SJSA1 (cell line): ENCODE measurements at places on chromosomes 4 and X.

GRCh38 chr4:145679991-145680455 is at the start of gene C4orf51:
TSS of gene C4orf51 (plus strand) at chr4:145680146. CDS start at chr4:145680204, 58 bp downstream.
- peak; percentile 41 for DNase-seq

DNA sequence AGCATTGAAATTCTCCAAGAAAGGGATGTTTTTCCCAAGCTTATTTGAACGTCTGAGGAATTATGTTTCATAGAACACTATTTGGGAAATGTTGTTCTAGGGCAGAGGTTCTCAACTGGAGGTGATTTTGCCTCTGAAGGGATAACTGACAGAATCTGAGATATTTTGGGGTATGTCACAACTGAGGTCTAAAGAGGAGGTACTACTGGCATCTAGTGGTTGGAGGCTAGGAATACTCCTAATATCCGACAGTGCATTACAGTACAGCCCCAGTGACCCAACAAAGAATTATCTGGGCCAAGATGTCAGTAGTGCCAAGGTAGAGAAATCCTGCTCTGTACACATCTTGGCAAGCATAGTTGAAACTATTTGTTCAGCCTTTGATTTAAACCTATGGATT is 6.4 kb downstream of the HSPA4L start:
- DNase-seq, result no peak

GRCh38 chr4:84751707-84752106 is 168.8 kb downstream of the CDS1 start:
- no peak for DNase-seq

DNA sequence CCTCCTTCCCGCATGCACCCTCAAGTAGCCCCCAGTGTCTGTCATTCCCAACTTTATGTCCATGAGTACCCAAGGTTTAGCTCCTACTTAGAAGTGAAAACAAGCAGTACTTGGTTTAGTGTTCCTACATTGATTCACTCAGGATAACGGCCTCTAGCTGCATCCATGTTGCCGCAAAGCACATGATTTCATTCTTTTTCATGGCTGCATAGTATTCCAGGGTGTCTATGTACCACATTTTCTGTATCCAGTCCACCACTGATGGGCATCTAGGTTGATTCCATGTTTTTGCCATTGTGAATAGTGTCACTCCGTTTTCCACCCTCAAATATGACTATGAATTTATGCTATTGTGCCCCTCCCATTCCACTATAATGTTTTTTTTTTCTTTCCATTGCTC is 130.5 kb upstream of the MXRA5 start:
- no peak for DNase-seq

- DNase-seq, result no peak
These were observed 15.3 kb downstream of the TENM3 start for GRCh38 chr4:182258441-182259000.

- no peak for DNase-seq
These were observed 131.4 kb downstream of the CHIC2 start for GRCh38 chr4:53932796-53933610.

DNA sequence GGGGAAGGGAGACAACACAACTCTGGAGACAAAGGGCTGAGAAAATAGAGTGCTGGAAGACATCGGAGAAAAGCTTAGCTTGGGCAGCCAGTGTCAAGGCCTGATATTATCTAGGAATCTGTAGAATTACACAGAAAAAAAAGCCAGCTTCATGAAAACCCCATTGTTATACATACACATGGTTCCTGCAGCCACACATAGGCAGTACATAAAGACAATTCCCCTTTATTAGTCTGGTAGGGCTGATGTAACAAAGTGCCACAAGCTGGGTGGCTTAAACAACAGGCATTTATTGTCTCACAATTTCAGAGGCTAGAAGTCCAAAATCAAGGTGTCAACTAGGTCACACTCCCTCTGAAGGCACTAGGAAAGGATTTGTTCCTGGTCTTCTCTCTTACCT is 503.5 kb downstream of the MID1IP1 start:
- no peak for DNase-seq

DNA sequence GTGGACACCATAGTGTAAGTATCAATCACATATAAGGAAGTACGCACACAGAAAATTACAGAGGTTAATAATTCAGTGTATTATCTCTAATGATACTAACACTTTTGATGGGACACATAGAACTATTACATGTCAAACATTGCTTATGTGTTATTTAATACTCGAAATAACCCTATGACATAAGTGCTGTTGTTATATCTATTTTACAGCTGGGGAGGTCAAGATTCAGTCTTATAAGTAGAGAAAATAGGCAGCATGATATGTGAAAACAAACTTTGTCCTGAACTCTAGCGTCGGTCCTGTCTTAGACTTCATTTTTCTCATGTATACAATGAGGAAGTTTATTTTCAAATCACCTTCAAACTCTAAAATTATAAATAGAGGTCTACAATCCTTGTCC is 23.2 kb downstream of the ENPEP start:
- no peak for DNase-seq

- DNase-seq, result no peak
These were observed 288.6 kb upstream of the LDB2 start for GRCh38 chr4:17187003-17187402.

GRCh38 chrX:16705370-16705769 is 7.1 kb downstream of the CTPS2 start:
- no peak for DNase-seq

GRCh38 chrX:136275553-136275952 is 24.4 kb upstream of the MAP7D3 start:
- DNase-seq, result no peak

- DNase-seq, result no peak
These were observed 63.2 kb downstream of the JAKMIP1 start for GRCh38 chr4:6137027-6137746.

GRCh38 chr4:20805716-20806115 is 105.5 kb downstream of the PACRGL start:
- no peak for DNase-seq

DNA sequence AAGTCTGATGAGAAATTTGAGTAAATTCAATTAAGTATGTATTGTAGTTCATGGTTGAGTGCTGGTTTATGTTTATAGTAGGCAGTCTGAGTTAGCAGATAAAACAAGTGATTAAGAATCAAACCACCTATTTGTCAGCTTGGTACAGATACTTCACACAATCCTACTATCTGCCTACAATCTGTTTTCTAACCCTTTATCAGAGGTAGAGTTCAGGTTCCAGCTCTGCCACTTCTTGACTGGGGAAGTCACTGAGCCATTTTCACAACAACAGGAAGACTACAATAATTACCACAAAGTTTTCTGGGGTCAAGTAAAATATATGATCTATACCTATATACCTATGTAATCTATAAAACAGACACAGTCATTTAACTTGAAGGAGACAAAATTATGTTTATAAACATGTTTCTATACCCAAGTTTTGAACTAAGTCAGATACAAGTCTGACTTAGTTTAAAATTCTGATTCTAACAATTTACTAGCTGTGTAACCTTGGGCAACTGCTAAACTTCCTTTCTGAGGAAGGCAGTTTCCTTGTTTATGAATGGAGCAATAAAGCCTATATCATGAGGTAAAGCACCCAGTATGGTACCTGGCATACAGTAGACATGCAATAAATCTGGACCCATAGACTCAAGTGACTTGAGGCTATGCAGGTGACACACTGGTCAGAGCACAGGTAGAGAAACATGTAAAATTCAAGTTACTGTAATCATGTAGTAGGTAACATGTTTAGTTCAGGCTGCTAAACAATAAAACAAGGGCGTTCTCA is 37.2 kb upstream of the BDH2 start:
- DNase-seq, result no peak

GRCh38 chrX:65997978-65998717 is 41.7 kb downstream of the VSIG4 start:
- DNase-seq, result no peak

- no peak for DNase-seq
These were observed 88.8 kb upstream of the GPC3 start for GRCh38 chrX:134074151-134074550.

- DNase-seq, result no peak
These were observed 51.7 kb upstream of the CHRNA9 start for GRCh38 chr4:40283413-40283812.

DNA sequence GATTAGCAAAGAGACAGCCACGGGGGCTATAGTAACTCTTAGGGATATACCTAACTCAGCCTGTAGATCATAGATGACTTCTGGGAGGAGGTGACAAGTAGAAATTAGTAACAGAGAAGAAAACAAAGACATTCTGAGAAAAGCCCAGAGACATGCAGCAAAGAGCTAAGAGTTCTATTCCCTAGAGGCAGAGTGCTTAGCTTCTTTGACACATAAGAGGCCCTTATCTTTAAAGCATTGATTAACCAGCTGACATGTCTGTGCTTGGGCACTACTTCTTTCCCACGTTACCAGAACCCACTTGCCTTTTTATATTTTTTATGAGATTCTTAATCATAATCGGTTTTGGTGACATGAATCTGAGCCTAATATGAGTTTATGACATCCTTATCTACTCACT is 179.5 kb downstream of the GABRB1 start:
- DNase-seq, result no peak

DNA sequence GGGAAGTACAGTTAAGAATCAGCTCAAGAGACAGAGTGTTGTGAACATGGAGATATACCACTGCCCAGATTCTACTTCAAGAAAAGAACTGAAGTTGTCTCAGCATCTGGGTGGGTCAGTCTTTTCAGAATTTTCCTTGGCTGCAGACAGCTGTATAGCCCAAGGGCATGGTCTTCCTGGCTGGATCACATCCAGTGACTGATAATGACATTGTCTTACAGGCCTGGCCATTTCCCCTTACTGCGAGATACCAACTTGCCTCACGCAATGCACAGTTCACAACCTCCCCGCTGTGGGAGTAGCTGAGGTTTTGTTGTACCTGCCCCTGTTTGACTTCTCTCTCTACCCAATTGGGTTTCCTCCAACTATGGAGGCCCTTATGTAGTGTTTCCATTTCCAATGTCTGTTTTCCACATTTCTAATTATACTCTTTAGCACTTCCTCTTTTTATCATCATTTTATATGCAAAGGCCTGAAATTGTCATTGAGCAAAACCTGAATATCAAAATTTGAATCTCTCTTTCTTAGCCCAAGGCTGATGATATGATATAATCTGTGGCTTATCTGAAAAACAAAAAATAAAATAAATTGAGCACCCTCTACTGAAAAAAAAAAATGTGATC is 209.1 kb downstream of the NAF1 start:
- no peak for DNase-seq

GRCh38 chr4:94507708-94508107 is 56.0 kb downstream of the PDLIM5 start:
- no peak for DNase-seq

- no peak for DNase-seq
These were observed 23.7 kb upstream of the UBA1 start for GRCh38 chrX:47169726-47170515.

DNA sequence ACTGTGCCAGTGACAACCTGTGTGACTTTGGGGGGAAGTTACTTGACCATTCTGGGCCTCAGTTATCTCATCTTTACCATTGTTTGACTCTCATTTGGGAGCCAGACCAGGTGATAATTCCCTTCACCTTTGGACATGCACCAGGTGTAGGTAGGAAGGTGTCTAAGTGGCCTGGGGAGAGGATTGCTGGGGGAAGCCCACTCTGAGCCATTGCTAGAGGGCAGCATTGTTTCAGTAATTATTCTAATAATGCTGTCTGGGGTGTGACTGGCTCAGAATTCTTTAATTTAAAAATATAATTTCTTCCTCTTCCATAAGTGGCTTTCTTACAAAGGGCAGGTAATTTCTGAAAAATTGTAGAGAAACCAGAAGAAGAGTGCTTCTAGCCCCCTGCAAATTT is 104.3 kb downstream of the RTL9 start:
- DNase-seq, result no peak

DNA sequence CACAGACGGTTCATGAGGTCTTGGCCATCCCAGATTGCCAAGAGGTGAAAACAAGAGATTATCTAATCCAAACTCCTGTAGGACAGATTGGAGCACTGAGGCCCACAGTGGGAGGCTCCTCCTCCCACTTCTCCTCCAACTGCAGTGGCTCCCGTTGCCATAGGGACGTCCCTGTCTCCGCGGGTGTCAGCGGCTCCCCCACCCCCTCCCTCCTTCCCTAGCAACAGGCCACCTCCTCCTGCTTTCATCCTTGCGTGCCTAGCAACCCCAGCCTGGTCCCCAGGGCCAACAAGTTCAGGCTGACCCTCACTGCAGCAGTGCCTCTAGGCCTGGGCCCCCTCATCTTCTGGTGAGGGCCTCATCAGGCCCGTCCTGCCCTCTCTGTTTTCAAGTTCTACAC is 6.8 kb upstream of the IQSEC2 start:
- DNase-seq, result no peak

DNA sequence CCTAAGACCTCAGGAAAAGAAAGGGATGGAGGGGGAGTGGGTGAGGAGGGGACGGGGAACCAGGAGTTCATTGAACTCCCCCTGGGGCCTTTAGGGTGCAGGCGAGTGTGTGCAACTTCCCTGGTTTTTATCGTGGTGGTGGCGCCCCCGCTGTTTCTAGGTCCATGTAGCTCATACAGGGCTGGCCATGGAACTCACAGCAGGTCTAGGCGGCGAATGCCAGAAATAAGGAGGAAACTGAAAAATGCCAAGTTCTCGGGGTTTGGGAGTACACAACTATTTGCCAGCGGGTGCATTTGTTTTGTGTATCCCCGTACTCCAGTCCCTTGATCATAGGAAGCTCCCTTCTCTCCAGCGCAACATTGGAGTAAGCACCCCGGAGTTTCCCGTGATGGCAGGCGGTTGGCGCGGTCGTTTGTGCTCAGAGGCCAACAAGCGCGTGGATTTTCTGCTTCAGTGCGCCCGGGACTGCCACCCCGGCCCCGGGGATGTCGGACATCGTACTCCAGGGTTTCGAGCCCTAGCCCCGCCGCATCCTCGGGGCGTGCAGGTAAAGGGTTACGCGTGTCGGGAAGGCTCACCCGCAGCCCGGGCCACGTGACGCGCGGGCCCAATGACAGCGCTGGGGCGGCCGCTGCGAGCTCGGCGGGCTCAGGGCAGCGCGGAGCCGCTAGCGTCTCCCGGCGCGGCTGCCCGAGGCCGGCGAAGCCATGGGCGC is 208.9 kb downstream of the NWD2 start:
- DNase-seq, result no peak

- DNase-seq, result no peak
These were observed 38.0 kb upstream of the SPP1 start for GRCh38 chr4:87937523-87937922.

GRCh38 chr4:40897557-40898203 is 147.9 kb downstream of the NSUN7 start:
- peak; percentile 51 for DNase-seq

- no peak for DNase-seq
These were observed 264.4 kb upstream of the ITM2A start for GRCh38 chrX:79631526-79631925.

DNA sequence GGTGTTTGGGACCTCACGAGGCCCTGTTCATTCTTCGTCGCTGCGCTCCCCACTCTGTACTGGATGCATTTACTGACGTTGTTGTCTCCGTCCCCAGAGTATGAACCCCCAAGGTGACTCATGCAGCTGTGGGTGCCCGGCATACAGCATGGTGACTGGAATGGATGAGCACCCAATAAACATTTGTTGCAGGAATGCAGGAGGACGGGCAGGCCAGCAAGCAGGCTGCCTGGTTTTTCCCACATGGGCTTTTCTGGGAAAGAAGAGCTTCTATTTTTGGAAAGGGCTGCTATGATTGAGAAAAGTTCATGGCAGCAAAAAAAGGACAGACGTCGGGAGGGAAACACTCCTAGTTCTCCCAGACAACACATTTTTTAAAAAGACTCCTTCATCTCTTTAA is 893 bp upstream of the SOD3 start:
- DNase-seq, result peak; percentile 44
